ENCODE measurements at places on chromosomes 4 and X.

- DNase-seq: peak; percentile 82
These were observed 37.2 kb downstream of the CXXC4 start for GRCh38 chr4:104457308-104457981.

GRCh38 chr4:26212528-26212927 lies 108.3 kb upstream of the RBPJ start:
- DNase-seq: no peak

DNA sequence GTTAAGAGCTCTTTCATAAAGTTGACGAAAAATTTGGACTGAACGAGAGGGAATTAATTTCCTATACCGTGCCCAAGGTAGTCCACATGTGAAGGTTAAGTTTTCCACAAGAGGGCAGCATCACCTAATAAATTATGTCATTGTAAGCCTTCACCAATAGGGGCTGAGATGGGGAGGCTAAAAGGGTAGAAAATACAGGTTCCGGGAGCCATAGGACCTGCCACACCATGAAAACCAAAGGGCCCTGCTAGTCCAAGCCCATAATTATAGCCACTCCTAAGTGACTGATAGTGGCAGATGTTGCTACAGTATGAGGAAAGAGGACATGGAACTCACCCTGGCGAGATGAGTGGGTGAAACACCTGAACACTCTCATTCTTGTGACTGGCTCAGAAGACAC lies 122.2 kb downstream of the SHROOM4 start:
- peak; percentile 42 for DNase-seq

DNA sequence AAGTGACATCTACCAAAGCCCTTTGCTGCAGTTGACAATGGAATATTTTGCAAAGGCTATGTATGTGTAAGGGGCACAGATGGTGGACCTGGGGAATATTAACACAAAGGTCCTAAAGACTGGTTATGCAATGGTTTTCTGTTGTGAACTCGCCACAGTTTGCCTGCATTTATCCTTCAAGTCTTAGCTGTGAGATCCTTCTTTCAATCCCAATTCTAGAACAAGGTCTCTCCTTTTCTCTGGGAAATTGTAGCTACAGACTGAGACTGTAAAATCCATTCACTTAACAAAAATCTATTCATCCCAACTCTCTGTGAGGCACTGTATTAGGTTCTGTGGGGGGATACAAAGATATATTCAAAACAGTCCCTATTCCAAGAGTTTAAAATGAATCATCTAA lies 250.4 kb downstream of the GPM6A start:
- no peak for DNase-seq

- peak; percentile 45 for DNase-seq
These were observed 837.3 kb downstream of the PCDH7 start for GRCh38 chr4:31557437-31557836.

DNA sequence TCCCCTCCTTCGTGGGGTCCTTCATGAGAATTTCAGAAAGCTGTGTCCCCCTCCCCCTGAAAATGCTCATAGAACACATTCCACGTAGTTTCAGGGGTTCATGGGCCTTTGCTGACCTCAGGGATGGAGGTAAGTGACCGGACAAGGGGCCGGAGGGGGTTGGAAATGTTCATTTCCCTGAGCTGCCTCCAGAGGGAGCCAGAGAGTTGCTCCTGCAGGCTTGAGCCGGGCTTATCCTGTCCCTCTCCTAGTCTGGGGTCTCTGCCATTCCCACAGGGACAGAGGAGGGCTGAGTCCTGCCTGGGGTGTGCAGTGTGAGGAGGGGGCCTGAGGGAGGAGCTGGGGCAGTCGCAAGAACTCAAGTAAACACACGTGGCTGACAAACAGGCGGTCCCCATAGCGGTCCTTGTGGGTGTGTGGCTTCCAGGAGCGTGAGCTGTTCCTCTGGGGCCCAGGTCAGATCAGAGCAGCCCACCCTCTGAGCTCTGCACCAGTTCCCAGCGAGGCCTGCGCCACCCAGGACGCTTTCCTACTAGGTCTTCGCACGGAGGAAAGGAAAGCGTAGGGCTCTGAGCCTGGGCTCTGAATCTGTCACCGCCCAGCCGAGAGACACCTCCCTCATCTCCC lies 62.5 kb downstream of the WFS1 start:
- DNase-seq: peak; percentile 35

DNA sequence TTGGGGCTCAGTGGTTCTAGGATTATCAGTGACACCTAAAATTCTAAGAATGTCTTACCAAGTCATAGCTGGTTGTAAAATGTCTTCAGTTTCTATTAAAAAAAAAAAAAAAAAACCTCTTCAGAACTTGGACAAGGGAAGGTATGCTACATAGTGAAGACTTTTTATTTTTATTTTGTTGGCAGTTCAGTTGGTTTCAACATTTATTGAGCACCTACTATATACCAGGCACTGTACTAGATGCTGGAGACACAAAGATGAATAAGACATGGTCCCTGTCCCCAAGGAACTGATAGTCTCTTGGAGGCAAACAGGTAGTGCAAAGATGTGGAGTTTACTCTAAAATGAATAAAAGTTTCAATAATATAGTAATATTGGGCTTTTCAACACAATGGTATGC lies 8.9 kb upstream of the BBS7 start:
- DNase-seq: no peak

DNA sequence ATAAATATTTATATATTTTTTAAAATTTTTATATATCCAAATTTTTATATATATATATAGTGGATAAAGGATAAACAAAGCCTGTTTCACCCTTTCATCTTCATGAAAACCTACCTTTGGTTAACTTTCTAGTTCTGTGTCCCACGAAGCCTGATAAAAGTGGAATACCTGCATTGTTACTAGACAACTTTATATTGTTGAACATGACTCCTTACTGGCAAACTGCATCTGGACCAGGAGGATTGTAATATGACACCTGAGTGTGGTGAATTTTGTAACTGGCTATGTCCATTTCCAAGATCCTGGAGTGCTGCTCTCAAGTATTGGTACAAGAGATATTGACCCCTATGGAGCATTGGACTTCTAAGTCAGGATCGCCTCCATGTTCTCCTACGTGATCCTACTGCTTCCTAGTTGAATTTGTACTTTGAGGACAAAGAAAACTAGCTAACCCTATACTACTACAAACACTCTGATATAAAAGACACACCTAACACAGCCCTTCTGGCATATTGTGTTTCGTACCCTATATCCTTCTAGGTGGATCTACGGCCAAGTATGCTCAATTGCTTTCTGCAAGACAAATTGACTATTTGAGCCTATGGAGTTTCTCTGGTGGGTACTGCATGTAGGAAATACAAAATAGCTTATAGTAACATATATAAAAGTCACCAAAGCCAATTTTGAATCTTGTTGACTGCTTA lies 61.3 kb upstream of the PRRG1 start:
- DNase-seq: no peak

- DNase-seq: no peak
These were observed 1.3 kb downstream of the TCEAL8 start for GRCh38 chrX:103253608-103254007.

DNA sequence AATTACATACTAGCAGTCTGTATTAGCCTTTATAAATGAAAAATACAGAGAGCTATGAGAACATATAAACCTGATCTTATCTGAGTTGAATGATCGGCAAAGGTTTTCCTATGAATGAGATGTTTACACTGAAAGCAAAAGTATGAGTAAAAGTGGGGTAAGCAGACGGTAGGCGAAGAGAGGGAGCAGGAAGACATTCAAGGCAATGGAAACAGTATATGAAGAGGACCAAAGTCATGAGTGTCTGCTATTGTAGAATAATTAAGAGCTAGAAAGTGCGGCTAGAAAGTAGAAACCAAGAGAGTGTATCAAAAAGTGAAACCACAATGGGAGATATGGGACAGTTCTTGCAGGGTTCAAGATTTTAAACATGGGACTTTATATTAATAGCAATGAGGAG lies 67.0 kb upstream of the TMLHE start:
- no peak for DNase-seq

DNA sequence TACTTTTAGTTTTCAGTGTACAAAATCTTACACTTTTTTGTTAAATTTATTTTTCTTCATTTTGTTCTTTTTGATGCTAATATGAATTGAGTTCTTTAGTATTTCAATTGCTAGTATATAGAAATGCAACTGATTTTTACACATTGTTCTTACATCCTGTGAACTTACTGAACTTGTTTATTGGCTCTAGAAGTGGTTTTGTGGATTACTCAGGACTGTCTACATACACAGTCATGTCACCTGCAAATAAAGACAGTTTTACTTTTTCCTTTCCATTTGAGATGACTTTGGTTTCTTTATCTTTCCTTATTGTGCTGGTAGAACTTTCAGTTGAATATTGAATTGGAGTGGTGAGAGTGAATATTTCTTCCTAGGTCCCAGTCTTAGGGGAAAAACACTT lies 40.8 kb upstream of the ANXA10 start:
- DNase-seq: no peak

DNA sequence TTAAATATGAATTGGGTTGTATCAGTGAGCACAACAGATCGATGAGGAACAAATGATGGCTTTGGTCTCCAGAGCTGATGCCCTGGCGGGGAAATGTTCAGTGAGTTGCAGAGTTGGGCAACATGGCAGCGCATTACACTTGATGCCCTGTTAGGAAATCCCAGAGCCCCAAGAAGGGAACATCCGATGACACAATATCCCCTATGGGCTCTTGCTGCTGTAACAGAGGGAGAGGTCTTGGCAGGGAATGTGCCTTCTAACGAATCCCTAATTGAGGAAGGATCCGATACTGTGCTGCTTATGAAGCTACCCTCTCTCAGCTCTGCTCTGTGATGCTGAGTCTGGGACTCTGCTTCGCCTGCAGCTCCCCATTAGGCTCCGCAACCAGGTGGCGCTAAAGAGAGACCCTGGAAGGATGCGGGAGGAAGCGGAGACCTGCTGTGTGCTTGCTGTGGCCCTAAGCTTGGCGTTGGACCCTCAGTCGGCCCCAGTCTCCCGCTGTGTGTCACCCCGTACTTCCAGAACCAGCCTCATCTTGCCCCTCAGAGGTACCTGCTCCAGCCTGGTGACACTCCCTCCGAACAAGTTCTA lies 38.9 kb downstream of the PDHA1 start:
- DNase-seq: peak; percentile 55

DNA sequence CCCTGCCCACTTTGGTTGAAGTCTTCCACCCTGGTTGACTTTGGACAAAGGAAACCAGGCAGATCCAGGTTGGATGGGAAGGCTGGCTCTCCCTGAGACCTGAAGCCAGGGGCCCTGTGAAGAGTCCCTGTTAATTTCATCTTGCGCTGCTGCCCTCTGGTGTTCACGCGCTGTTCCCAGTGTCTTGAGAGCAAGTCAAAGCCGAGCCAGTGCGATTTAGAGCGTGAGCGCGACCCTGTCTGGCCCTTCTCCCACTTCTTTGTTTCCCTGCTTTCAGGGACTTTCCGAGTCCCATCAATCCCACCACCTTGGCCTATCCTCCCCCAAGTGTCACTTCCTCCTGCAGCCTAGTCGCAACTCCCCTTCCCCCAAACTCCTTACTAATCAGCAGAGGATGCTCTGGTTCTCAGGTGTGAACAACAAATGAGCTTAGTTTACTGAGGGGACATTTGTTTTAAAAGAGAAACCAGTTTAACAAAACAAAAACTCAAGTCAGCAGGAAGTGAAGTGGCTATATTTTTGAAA lies 25.8 kb upstream of the CHRNA9 start:
- peak; percentile 89 for DNase-seq

DNA sequence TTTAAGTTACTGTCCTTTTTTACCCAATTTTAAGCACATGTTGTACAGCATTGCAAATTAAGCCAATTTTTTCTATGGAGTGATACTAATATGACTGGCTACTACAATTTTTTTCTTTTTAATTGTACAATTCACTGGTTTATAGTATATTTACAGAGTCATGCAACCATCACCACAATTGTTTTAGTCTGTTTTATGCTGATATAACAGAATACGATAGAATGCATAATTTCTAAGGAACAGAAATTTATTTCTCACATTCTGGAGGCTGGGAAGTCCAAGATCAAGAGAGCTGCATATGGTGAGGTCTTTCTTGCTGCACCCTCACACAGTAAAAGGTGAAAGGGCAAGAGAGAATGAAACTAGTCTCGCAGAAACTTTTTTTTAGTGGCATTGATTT lies 125.3 kb downstream of the GLUD2 start:
- no peak for DNase-seq

DNA sequence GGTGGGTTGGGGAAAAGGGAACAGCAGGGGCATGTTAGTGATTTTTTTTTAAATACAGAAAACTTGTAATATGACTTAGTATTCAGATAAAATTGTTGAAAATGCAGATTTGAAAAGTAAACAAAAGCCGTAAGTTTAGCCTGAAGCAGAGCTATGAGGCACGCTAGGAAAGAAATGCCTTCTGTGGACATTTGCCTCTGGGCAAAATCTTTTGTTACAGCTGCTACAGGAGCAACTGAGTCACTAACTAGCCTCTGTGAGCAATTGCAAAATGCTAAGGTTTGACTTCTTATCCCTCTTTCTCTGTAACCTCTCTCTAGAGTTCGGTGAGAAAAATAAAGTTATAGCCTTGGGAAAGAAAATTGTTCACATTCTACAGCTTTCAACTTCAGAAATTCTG lies 350.0 kb downstream of the SLC7A11 start:
- no peak for DNase-seq

GRCh38 chr4:43560047-43560446 lies 667.5 kb downstream of the GRXCR1 start:
- DNase-seq: peak; percentile 45

- DNase-seq: no peak
These were observed 461.8 kb downstream of the CENPC start for GRCh38 chr4:67083496-67083895.

DNA sequence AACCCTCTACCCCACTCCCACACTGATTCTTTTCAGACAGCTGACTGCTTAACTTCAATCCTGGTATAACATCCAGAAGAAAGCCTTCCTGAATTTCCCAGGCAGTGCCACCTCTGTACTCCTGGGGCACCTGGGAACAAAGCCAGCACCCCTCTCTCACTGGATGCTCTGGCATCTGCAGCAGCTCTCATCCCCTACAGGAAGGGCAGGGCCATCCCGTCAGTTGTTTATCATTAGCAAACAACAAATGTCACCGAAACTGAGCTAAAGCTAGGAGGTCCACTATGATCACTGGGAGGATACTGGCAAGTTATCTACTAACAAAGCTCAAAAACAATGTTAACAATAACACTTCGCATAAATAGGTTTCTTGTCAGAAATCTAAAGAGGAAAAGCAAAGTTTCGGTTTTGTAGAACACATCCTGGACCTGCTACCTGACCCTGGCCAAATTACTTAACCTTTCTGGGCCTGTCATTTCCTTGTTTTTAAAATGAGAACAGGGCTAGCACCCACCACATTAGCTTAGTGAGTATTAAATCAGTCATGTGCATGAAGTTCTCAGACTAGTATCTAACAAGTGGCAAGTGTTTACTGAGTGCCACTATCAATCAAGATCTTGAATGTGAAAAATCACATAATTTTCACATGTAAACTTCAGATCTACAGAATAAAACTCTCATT lies 86.6 kb downstream of the NR3C2 start:
- DNase-seq: peak; percentile 39

- peak; percentile 39 for DNase-seq
These were observed 430.9 kb downstream of the C4orf33 start for GRCh38 chr4:129526812-129527211.

Measured in MM.1S (cell line).